ENCODE measurements at places on chromosomes 1 and 21.

- DNase-seq: no peak
Observed at GRCh38 chr1:81428998-81429397, 371.7 kb upstream of the ADGRL2 start.

GRCh38 chr1:107250169-107250568, 109.3 kb downstream of the NTNG1 start:
- DNase-seq: no peak

DNA sequence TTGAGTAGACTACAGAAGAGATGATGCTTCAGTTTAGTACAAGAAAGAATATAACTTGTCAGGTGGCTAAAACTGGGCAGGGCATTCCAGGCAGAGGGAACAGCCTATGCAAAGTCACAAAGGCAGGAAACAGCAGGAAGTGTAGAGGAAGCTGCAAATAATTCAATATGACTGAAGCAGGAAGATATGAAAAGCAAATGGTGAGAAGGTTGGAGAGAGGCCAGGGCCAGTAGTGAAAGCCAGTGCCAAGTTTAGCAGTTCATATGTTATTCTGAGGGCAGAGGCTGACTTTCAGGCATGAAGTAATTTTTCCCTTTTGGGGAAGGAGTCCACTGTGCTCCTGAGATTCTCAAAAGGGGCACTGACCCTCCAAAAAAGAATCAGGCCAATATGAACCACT, 8.0 kb upstream of the YBX1 start:
- no peak for DNase-seq

GRCh38 chr1:174433451-174433850, 14.3 kb upstream of the GPR52 start:
- no peak for DNase-seq

- no peak for DNase-seq
Observed at GRCh38 chr21:27306791-27307775, 340.2 kb upstream of the ADAMTS5 start.

DNA sequence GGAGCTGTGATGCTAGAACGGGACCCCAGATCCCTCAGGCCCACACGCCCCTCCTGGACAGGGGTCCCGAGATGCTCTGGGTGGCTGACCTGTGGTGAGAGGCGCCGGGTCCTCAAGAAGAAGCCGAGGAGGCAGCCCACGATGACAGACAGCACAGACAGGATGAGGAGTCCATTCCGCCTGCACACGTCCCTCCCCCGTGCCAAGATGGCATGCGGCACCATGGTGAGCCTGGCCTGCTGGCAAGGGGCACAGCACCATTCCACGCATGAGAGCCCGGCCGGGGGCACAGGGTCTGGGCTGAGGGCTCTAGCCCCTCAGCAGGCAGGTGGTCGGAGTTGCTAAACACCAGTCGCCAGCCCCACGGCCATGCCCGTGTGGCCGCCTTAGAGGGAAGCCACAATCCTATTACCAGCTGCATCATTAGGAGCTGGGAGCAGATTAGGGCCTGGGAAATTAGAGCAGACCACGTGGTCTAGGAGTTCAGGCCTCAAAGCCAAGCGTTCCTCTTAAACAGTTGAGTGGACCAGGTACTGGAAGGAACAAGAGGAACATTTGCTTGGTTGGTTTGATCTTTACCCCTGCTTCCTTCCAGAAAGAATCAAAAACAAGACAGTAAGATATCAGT, at the start of gene SLC1A7:
Gene SLC1A7, minus strand, starts transcription at position 413 of the 628 bp plus-strand sequence. Its CDS starts 189 bp downstream, at position 224.
- no peak for DNase-seq

DNA sequence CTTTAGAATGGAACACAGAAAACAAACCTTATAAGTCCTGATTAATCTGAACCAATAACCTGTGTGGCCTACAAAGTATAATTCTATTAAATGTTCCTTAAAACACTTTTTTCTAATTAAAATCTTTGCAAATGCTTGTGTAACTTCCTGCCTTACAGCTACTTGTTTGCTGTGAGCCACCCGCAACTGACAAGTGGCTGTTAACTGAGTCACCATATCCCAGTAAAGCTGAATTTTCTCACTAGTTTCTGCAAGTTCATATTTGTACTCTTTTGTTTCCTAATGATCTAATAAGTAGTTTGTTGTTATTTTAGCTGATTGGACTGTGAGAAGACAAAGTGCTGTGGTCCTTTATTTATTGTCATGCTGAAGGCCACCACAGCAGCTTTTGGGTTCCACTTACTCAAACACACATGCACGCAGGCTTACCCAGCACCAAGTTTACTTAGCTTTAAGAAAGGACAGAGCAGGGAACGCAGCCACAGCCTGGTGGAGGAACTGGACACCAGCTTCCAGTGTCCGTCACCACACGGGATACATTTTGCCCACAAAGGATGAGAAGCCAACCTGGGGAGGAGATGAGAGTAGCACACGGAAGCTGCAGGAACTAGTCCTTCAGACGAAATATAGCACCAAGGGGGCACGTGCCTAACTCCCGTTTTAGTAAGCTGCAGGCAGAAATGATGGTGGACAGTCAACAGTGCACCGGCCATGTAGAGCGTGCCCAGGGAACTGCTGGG, 47.8 kb downstream of the LCA5L start:
- no peak for DNase-seq

GRCh38 chr1:11178021-11179015, 10.8 kb upstream of the ANGPTL7 start:
- no peak for DNase-seq

DNA sequence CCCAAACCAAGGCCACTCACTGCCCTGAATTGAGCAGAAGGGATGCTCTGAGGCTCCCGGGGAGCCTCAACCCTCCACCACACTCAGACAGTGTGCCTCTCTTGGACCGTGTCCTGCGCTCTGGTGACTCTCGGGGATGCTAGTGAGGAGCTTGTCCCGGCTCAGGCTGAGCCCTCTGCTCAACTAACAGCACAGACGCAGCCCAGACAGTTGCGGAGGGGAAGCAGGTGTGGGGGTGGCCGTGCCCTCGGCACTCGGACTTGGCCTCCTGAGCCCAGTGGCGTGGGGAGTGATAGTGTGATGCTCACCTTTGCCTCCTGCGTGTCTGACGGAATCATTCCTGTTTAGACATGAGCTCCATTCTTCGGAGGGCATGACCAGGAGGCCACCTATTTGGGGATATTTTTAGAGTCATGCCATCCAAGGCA, 15.4 kb upstream of the SLC19A1 start:
- no peak for DNase-seq

DNA sequence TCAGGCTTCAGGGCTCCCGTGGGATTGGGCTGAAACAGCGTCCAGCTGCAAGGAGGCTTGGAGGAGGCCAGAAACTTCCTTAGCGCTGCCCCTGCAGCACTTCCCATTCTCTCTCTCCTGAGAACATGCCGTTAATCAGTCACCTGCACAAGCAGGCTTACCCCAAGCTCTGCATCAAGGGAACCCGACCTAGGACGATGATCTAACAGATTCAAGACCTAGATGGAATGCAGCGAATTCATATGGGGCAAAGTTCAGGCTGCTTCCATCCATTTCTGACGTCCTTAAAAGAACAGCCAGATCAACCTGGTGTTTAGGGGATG, 114.1 kb downstream of the ERG start:
- DNase-seq: no peak
